Right cardiac atrium (tissue), 5 donors: ENCODE measurements at places on chromosomes 3 and 15. TPM values are rescaled to one million over a fixed set of nuclear protein-coding genes. Genes with fewer than 3 reads are reported as not detected.

RLBP1 gene
- total RNA-seq: not detected

CHL1 gene
- 77.2 TPM for total RNA-seq

GOLGA8Q gene
- total RNA-seq: 0.79 TPM

HES1 gene
- total RNA-seq: 59.5 TPM

GXYLT2 gene
- 39.3 TPM for total RNA-seq
